Kidney capillary endothelial cell (primary cell): ENCODE measurements at places on chromosomes 2 and 18.

- DNase-seq = no peak
Observed at GRCh38 chr2:2569836-2570235, 238.8 kb upstream of the MYT1L start.

DNA sequence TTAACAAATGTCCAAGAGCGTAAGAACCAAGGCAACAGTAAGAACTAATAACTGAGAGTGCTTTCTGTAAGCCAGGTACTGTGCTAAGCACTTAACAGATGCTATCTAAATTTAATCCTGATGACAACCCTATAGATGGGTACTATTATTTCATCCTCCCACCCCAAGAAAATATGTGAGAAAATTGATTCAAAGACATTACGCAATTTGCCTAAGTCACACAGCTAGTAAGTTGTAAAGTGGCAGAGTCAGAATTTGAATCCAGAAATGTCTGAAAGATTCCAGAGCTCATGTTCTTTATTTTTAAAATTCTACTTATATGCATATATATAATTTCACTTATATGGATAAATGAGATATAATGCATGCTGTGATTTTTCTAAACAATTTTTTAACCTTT lies 10.1 kb downstream of the LDAH start:
- DNase-seq = no peak

DNA sequence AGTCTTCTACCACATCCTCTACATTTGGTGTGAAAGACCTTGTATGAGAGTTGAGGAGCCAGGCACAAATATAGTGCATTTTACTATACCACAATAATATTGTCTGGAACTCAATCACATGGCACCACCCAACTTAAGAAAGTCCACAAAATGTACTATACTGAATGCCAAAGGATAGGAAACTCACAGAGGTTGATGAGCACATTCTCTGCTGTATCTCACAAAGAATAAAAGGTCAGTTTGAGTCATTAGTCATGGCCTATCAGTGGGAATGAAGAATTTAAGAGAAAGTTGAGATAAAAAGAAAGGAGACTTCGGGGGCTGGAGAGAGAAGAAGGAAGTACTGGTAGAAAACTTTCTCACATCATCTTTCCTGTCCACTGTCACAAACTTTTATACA lies 134.3 kb downstream of the RDH14 start:
- DNase-seq = no peak

- no peak for DNase-seq
Observed at GRCh38 chr2:30104307-30104706, 42.5 kb upstream of the YPEL5 start.

DNA sequence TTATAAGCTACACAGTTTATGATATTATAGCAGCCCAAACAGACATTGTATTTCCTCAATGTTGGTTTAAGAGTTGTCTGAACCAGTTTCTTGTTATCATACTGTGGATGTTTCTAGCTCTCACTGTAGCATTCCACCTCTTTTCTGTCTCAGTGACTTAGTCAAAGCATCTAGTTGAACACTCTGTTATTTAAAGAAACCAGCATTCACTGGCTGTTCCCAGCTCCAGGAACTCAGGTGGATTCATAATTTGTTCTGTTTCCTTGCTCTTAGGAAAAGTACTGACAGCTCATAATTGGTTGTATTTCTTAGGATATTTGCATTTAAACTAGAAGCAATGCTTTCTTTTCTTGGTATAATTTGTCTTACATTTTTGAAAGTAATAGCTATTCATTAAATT lies 17.5 kb downstream of the LRATD1 start:
- no peak for DNase-seq

DNA sequence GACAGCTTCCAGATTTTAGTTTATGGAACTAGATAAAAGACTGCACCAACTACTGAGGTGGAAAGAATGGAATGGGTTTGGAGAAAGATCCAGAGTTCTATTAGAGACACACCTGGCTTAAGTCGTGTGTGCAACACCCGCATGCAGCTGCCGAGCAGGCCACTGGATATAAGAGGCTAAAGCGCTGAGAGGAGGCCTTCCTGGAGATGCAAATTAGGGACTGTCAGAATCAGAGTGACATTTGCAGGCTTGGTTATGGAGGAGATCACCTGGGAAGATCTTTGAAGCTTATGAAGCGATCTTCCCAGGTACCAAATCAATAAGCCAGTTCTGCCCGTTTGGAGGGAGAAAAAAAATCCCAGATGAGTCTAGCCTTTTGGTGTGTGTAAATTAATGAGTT lies 30.4 kb upstream of the KLHL29 start:
- no peak for DNase-seq

GRCh38 chr18:22207021-22207758 lies 37.8 kb downstream of the GATA6 start:
- DNase-seq = no peak

- no peak for DNase-seq
Observed at GRCh38 chr2:59425247-59425646, 1128.2 kb downstream of the BCL11A start.

DNA sequence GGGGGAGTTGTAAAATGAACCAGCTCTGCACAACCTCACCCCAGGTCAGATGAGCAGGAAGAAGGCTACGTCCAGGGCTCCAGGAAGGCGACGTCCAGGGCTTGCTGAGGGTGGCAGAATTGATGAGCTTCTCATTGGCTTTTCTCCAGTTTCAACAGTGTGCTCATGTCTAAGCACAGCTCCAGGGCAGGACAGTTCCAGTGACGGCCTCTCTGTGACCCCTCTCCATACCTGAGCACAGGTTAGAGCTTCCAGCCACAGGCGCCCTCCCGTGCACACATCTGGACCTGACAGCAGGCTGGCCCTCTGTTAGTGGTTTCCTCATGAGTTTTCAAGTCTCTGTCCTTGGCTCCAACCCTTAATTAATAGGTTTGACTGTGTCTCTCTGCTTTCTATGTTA lies 327.6 kb downstream of the ZNF516 start:
- no peak for DNase-seq

GRCh38 chr18:55421308-55421614 lies 166.7 kb downstream of the TCF4 start:
- no peak for DNase-seq

DNA sequence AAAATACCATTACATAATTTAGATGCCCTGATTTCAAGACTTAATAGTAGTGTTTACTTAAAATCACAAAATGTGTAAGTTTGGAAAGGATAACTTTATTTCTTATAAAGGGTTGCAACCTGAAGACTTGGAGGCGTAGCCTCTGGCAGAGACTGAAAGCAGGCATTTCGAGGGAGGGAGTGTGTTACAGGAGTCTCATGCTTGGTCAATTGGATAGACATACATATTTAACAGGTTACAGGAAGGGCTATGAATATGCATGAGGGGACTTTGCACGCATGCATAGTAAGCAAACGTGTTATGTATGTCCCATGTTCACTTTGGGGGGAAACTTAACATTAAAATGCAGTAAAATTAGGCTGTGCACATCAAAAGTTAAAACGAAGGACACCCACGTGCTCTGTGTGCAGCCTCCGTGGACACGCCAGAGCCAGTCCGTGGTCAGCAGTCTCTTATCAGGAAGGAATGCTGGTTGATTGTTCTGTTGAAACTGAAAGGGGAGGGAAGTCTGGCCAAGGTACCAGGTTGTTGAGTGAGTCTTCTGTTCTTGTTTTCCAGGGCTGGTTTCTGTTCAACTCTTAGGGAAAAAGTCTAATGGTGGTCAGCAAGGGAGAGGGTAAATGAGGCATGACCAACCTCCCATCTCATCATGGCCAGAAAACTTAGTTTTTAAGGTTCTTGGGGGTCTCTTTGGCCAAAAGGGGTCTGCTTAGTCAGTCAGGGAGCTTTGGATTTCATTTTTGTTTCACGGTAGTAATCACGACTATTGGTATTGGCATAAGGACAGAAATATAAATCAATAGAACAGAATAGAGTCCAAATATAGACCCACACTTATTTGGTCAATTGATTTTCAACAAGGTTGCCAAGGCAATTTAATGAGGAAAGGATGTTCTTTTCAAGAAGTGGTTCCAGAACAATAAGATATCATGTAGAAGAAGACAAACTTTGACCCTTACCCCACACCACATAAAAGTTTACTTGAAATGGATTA lies 121.9 kb downstream of the MCFD2 start:
- DNase-seq = no peak
